Nephron progenitor cell (in vitro differentiated cells): ENCODE measurements at places on chromosomes 13 and 19.
A peak's percentile ranks its signal among the peaks of the same experiment; 100 is the strongest.

DNA sequence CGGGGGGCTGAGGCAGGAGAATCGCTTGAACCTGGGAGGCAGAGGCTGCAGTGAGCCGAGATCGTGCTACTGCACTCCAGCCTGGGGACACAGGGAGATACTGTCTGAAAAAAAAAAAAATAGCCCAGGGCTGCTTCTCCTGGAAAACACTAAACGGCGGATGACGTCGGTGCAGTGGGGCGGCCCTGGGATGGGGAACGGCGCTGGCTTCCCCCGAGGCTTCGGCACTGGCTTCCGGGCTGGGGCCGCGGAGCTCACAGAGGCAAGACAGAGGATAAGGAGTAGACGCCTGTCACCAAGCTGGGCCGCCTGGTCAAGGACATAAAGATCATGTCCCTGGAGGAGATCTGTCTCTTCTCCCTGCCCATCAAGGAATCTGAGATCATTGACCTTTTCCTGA, 5.0 kb downstream of the PRSS57 start:
- H3K4me1 ChIP-seq, result peaks cover 14% of the 10 kb centered on the region
- H3K4me3 ChIP-seq, result no peak overlapping the region
- DNase-seq, result no peak
- H3K36me3 ChIP-seq, result no peaks in the 10 kb centered on the region

- H3K27me3 ChIP-seq, result no peaks in the 10 kb centered on the region
- H3K36me3 ChIP-seq, result peaks cover 60% of the 10 kb centered on the region
- DNase-seq, result no peak
- H3K27ac ChIP-seq, result no peak overlapping the region
- no peak overlapping the region for H3K4me3 ChIP-seq
Measured at GRCh38 chr13:113589251-113589960, 4.9 kb downstream of the TFDP1 start.

DNA sequence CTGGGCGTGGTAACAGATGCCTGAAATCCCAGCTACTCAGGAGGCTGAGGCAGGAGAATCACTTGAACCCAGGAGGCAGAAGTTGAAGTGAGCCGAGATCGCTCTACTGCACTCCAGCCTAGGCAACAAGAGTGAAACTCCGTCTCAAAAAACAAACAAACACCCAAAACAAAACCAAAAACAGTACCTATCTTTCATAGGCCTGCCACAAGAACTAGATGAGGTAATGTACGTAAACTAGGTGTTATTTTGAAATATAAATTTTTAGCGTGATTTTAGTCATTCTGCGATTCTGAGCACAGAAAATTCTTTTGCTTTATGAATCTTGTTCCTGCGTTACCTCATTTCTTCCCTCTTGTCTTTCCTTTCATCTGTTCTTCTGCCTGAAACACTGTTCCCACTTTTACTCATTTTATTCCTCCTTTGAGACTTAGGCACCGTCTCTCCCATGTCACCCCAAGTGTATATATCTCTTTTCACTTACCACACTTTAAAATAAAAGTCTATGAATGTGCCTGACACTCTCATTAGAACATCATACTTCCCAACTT, 238.2 kb upstream of the HTR2A start:
- no peak for DNase-seq
- H3K4me3 ChIP-seq, result no peak overlapping the region
- peaks cover 51% of the 10 kb centered on the region for H3K4me1 ChIP-seq

- no peak overlapping the region for H3K27ac ChIP-seq
- no peaks in the 10 kb centered on the region for H3K27me3 ChIP-seq
- no peak for DNase-seq
- H3K4me1 ChIP-seq, result no peaks in the 10 kb centered on the region
Measured at GRCh38 chr13:59991395-59991794, 172.3 kb downstream of the DIAPH3 start.

DNA sequence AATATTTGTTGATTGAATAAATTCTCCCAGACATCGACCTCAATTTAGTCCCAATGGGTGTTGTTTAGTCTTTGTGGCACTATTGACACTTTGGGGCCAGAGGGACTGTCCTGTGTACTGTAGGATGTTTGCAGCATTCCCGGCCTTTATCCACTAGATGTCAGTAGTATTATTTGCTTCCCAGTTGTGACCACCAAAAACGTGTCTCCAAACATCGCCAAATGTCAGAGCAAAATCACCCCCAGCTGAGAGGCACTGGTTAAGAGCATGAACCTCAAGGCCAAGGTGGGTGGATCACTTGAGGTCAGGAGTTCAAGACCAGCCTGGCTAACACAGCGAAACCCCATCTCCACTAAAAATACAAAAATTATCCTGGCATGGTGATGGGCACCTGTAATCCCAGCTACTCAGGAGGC, 15.4 kb downstream of the NLRP12 start:
- H3K27ac ChIP-seq, result no peak overlapping the region
- no peaks in the 10 kb centered on the region for H3K4me1 ChIP-seq

- no peak for DNase-seq
- peaks cover 27% of the 10 kb centered on the region for H3K36me3 ChIP-seq
- peaks cover 36% of the 10 kb centered on the region for H3K4me1 ChIP-seq
Measured at GRCh38 chr19:2275588-2276428, 6.2 kb downstream of the PEAK3 start.

DNA sequence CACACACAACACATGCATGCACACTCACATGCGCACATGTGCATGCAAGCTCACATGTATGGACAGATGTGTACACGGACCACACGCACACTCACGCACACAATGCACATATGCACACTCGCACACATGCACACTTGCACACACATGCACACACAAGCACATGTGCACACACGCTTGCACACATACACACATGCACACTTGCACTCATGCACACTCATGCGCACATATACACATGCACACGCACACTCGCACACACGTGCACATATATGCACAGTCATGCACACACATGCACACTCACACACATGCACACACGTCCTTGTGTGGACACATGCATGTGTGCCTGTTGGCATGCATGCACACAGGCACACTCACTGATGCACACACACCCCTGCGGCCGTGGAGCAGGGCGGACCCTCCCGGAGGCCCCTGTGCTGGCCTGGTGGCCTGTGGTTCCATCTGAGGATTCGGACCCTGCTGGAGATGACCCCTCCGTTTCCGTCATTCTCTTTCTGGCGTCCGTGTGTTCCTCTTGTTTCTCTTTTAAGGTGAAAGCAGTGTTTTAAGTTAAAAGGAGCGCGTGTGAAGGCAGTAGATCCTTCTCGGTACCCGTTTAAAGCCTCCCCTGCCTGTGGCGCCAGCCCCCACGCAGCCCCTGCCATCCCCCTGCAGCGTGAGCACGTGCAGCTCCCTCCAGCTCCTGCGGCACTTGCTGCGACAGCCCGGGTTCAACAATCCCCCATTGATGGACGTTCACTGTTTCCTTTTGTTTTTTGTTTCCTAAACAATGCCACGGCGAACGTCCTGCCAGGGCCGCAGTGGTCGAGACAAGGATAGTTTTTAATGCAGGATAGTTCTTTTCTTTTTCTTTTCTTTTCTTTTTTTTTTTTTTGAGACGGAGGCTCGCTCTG, 5.6 kb downstream of the NDUFS7 start:
- H3K4me1 ChIP-seq, result peaks cover 7% of the 10 kb centered on the region
- peak overlapping the region; percentile 42 for H3K27ac ChIP-seq
- H3K4me3 ChIP-seq, result no peak overlapping the region
- no peak for DNase-seq
- H3K27me3 ChIP-seq, result no peaks in the 10 kb centered on the region
